ENCODE measurements at places on chromosomes 7 and 10.

DNA sequence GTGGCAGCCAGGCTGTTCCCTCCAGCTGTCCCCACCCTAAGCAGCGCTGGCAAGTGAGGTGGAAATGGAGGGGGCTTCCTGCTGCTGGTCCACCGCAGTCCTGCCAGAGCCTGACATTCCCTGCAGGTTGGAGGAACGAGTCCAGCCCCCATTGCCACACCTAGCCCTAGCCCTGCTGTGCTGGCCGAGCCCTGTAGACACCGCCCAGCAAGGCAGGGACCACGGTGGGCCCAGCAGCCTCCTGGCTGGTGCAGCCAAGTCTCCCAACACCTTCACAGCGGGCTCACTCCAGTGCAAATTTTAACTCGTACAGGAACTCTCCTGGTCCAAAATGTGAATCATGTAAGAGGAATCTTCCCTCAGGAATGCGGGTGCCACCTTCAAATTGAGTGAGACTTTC is 116.3 kb downstream of the PAXIP1 start:
- no peak for DNase-seq

DNA sequence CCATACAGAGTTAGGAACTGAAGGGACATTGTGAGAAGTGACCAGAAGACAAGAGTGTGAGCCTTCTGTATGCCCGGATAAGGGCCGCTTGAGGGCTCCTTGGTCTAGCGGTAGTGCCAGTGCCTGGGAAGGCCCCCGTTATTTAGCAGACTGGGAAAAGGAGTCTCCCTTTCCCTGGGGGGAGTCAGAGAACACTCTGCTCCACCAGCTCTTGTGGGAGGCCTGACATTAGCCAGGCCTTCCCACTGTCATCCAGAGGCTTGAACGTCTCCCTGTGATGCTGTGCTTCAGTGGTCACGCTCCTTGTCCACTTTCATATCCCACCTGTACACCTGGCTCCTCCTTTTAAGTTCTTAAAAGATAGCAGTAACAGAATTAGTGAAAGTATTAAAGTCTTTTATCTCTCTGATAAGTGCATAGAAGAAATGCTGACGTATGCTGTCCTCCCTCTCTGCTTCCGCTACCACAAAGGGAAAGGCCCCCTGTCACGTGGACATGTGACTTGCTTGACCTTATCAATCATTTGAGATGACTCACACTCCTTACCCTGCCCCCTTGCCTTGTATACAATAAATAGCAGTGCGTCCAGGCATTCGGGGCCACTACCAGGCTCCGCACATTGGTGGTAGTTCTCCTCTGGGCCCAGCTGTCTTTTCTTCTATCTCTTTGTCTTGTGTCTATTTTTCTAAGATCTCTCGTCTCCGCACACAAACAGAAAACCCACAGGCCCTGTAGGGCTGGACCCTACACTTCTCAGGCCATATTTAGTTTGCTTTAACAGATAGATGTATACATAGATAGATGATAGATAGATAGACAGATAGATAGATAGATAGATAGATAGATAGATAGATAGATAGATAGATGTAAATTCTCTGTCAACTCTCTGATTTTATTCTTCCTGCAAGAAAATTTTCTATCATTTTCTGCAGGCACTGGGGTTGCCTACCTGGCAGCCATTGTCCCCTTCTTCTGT is 131.5 kb upstream of the JCAD start:
- DNase-seq, result no peak

- DNase-seq, result no peak
Observed at GRCh38 chr7:1709900-1710299, 39.8 kb downstream of the ELFN1 start.

DNA sequence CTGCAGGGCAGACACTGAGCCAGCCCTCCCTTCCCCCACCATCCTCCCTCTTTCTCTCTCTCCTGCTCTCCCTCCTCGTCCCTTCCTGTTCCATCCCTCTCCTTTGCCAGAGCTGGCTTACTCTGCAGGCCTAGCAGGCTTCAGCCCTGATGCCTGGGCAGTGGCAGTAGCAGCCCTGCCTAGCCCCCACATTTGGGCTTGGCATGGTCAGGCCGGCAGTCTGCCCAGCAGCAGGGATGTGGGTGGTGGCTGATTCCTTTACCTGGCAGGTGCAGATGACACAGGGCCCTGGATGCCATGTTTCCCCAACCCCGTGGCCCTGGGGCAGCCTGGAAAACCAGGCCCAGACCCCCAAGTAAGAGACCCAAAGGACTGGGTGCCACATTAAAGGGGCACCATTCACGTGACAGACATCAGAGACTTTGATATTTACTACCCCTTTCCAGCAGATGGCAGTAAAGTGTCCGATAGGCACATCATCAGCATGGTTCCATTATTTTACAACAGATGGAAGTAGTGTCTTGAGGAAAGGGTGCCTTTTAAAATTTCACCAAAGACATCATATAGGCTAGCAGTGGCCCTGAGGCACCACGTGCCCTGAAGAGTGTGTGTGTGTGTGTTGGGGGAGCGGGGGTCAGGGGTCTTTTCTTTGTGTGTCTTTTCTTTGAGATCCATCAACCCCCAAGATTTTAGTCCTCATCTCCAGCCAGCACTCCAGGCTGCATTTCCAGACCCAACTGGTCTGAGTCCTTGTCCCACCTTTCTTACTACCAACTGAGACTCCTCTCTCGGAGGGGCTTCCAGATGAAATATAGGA is 5.9 kb downstream of the KCP start:
- DNase-seq, result no peak

GRCh38 chr10:14801723-14802122 is 27.0 kb upstream of the FAM107B start:
- no peak for DNase-seq

DNA sequence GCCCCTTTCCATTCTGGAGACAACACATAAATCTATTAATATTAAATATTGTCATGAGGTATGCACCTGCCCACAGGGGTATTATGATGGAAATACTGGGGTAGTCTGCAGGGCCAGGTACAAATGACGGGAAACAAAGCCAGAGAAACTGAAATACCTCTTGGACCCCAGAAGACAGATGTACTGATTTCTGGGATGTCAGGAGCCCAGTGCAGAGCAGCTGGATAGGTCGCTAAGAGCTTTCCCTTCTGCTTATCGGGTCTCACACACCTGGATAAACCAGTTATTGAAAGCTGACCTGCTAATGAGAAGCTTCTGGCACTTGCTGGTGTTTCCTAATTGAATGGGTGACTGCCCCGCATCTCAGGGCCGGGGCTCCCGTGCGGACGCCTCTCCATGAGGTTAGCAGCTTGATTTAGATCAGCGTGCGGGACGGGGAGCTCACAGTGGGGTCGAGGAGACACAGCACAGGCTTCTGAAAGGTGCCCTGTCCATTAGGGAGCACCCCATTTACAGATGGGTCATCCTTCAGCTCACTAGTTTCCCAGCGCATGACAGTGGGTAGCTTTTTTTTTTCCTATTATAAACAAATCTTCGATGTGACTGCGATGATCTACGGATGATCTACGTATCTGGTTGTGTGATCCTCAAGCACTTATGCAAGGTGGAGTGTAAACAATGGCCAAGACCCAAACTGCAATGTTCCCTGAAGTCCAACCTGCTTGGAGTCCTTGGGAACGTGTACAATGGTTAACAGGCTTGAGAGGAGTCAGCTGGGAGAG is 1.5 kb upstream of the INSIG1 start:
- DNase-seq, result no peak

Measured in T-helper 1 cell (primary cell).